ENCODE measurements at places on chromosomes 5 and 9. TPM values are rescaled to one million over a fixed set of nuclear protein-coding genes. Genes with fewer than 3 reads are reported as not detected.

DNA sequence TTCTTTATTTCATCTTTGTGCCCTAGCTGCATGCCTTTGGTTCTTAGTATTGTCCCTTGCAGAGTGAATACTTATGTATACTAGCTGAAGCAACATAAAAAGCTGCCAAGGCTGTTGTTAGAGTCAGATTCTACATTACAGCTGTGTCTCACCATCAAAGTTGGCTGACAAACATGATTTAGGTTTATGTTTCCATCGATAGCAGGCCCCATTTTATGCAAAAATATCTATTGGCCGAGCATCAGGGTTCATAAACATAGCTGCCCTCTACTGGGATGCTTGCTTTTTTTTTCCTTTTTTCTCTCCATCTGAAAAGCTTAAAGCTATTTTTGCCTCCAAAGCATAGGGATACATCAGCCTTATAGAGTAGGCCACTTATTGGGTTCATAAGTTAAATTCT, 68.0 kb downstream of the FAM174A start:
- DNase-seq: no peak

Gene PAX5
- 0.21 TPM for total RNA-seq

DNA sequence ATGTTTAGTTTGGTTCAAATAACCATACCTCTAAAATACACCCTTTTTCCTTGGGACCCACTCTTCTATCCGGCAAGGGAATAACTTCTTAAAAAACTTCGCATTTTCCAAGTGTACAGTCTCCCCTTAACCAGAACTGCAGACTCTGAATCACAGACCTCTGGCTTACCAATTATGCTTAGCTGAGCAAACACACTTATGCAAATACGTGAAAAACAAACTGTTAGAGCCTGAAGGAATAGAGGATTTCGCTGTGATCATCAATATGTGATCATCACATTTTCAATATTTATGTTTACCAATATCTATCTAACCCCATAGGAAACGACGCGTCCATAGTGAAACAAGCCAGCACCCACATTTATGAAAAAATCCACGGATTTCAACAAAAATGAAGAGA, 1.3 kb downstream of the LPAR1 start:
- DNase-seq: no peak

DNA sequence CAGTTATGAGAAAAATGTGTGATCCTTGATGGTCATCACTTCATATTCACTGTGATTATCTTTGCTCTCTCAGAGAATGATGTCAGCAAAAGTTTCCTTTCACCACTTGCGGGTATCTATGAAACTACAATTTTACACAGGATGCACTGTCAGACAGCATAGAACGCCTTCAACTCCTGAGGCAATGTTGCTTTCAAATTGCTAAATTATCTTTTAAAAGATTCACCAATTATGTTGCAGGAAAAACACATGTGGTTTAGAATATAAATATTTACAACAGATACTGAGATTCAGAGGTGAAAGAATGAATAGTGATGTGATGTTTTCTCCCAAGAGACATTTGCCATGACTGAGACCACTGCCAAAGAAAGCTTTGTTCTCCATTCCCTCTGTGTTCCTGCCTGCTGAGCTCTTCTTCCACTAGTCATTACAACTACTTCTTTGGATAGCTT, 879.8 kb upstream of the DMAC1 start:
- DNase-seq: no peak

DNA sequence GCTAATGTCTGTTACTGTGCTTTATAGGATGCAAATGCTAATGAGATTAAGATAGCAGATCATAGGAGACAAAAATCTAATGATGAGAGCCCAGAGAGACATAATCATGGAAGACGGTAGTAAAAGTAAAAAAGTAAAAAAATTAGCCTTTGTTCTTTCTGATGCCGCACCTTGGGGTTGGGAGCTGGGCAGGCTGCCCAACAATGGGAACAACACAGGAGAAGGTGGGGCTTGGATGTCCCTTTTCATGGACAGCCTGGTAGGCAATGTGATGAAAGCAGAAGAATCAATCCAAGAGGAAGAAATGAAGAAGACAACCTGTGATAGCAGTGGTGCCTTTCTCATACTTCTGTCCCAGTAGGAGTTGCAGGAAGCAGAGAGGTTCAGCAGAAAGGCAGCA, 57.2 kb downstream of the RAB14 start:
- DNase-seq: no peak
